ENCODE measurements at places on chromosomes 4 and X.

GRCh38 chr4:185179488-185179887, 24.3 kb downstream of the CFAP97 start:
- DNase-seq, result no peak

DNA sequence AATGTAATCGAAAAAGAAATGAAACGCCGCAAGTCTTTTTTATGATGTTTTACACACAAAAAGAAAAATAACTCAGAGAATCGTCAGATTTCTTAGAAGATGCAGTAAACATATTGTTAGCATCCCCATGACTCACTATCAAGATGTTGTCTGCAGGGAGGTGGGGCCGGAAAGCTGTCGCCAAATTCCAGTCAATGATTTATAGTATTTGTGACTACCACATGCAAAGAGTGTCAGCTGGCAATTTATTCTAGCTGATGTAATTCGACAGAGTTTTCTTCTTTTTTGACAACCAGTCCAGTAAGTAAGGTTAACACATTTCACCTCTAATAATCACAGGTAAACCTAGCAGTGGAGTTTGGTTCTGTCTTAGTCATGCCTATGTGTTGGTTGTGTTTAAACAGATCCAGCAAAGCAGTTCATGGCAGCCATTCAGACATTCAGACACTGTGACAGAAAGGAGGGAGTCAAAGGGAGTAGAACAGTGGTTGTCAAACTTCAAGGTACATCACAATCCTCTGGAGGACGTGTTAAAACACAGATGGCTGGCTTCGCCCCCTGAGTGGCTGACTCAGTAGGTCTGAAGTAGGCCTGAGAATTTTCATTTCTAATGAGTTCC, 19.8 kb upstream of the PPP1R2C start:
- DNase-seq, result no peak

- no peak for DNase-seq
These were observed 62.0 kb downstream of the ALPK1 start for GRCh38 chr4:112358952-112359749.

GRCh38 chrX:64758047-64758446, 218.2 kb downstream of the ZC4H2 start:
- DNase-seq, result no peak

DNA sequence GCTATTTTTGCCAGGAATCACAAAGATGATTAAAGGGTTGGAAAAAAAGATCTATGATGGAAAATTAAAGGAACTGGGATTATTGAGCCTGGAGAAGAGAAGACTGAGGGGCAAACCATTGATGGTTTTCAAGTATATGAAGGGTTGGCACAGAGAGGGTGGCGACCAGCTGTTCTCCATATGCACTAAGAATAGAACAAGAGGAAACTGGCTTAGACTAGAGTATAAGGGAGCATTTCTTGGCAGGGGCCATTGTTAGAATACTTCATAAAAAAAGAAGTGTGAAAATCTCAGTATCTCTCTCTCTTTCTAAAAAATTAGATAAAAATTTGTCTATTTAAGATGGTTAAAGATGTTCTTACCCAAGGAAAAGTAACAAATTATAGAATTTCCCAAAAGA, 75.1 kb downstream of the NPNT start:
- no peak for DNase-seq

DNA sequence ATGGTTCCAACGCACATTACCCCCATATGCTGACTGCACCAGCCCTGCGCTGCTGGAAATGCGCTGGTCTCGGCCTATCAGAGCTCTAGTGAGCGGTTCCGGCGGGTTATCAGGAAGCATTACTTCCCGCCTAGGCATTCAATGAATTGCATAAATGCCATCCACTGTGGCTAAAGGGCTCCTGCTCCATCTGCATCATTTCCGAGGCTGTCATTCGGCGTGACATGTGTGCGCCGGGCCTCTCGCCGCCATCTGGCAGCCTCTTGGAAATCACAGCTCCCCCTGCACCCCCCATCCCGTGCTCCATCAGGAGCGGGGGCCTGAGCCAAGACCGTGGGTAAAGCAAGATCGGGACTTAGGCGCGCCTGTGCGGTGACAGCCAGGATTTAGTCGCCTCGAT, 64.4 kb downstream of the SEPSECS start:
- DNase-seq, result no peak

GRCh38 chrX:148500423-148501385, at the start of gene AFF2:
AFF2 (plus strand) TSS chrX:148500617; CDS start chrX:148501098, 481 bp downstream.
- DNase-seq, result no peak

- no peak for DNase-seq
These were observed 7.3 kb downstream of the CDKL2 start for GRCh38 chr4:75623026-75623425.

DNA sequence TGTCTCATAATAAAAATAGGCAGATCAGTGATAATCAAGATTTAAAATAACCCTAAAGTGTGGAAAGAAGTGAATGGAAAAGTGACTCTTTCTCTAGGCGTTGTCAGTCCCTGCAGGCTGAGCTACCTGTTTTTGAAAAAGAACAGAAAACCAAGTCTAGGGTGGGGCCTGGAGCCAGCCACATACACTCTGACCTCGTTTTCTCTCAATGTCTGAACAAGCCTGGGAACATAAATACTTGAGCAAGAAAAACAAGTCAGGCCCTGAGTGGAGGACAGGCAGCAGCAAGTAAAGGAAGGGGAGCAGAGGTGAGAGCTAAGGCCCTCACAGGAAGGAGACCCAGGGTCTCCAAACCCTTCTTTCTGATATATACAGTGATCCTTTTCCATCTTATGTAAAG, 91.7 kb upstream of the HPF1 start:
- DNase-seq, result no peak

DNA sequence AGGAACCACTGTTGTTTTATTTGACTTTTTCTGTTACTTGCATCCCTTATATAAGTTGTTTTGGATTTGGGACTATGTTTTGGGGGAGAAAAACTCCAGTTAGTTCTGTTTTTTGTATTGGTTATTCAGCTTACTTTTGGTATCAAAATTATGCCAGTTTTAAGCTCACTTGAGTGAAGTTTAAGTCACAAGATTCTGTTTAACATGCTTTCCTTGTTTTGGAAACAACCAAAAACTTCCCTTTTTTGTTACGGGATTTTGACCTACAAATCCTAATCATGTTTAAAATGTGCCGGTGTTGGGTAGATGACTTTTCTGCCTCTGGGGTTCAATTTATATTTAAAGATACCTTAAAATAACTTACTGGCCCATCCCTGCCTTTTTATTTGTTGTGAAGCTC, 36.0 kb downstream of the CCNI start:
- no peak for DNase-seq

- DNase-seq, result no peak
These were observed 46.8 kb downstream of the CC2D2A start for GRCh38 chr4:15516494-15516893.

DNA sequence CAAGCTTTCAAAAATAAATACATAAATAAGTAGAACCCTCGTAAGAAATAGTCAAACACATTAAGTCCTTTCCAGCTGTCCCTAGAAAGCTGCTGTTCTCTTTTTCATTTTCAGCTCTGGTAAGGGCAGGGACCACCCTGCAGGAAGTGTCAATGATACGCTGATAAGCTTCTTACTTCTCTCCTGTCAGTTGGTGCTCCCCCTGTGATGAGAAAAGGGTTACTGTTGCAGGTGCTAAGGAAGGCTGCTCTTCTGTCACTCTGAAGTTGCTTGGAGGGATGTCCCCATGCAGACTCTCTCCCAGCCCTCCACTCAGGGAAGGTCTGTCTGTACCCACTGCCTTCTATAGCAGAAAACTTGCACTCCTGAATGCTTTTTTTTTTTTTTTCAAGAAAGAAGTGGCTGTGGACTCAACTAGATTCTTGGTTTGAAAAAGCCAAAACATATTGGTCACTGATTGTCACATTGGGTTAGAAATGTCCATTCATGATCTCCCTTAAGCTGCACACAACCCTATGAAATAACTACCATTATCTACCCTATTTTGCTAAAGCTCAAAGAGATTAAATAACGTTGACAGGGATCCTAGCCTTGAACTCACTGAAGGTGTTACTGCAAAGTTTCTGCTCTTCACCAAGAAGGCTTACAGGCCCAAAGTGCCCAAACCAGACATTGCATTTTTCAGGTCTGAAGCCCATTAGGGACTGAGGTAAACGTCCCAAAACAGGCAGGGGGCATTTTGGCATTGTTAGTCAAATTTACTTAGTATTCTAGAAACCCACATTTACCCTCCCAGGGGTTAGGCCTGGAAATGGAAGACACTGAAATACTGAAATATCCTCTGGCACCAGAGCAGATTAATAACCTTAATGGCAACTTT, 1.2 kb downstream of the CXCL3 start:
- DNase-seq, result no peak

- no peak for DNase-seq
These were observed 179.0 kb downstream of the BEND2 start for GRCh38 chrX:18041656-18042055.
